ENCODE measurements at places on chromosomes 1 and 21.

DNA sequence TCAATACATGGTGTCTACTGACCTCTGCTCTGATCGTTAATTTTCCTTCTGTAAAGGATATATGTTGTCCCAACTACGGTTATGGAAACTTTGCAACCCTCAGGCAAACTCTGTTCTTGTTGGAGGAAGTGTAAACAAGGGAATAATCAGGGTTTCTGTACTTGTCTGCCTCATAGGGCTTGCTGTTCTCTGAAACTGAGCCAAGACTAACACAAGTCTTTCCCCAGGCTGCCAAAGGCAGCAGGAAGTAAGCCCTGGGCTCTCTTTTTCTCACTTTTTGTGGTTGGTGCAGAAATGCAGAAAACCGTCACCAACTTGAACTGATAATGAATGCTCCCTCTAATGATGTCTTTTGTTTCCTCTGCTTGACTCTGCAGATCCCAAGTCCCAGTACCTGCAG, 7.6 kb downstream of the CYP4X1 start:
- DNase-seq, result no peak

DNA sequence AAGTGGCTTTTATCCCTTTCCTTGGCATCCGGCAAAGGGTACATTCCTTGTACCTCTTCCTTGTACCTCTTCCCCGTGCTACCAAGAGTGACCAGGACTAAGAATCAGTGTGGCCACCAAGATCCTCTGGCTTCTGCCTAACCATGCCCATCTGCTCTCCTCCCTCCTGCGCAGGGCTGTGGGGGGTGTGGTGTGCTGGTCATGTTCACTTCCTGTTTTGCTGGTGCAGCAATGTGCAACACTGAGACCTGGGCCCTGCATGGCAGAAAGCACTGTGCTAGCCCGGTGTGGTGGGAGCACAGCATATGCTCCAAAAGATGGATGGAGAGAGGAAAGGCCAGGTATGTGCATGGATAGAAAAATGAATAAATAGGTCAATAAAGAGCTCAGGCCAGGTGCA, 33.3 kb upstream of the TENT5C start:
- peak; percentile 23 for DNase-seq

- DNase-seq, result no peak
These were observed 129.8 kb downstream of the CNIH3 start for GRCh38 chr1:224745924-224746323.

- no peak for DNase-seq
These were observed 29.6 kb upstream of the WASF2 start for GRCh38 chr1:27519331-27520258.

GRCh38 chr21:19468991-19469715, 1065.6 kb upstream of the TMPRSS15 start:
- no peak for DNase-seq

- no peak for DNase-seq
These were observed 68.0 kb downstream of the CACHD1 start for GRCh38 chr1:64537942-64538341.

DNA sequence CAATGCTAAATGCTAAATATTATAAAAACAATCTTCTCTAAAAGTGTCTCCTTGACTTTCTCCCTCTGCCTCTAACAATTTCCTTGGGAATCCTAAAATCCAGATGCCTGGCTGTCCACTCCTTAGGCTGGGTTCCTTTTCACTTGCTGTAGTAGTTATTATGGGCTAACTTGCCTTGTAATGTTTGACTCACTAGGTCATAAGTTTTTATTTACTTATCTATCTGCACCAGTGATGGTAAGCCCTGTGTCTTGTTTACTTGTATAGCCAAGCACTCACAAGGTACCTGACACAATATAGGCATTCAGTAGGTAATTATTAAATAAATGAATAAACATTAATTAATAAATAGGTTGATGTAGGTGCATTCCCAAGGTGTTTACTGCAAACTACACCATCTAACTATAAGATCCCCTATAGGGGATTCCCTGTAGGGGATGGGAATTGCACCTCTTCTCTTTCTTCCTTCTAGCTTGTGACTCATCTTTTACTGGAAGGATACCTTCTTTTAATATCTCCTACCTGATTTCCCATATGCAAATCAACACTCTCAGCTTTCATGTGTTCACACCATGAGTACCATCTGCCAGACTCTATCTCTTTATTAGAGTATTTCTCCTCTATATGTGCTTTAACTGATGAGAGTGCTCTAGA, 14.7 kb upstream of the CHIA start:
- no peak for DNase-seq

GRCh38 chr1:68107771-68108170, 57.3 kb upstream of the DIRAS3 start:
- DNase-seq, result no peak

GRCh38 chr1:27139980-27140379, 14.9 kb downstream of the SLC9A1 start:
- DNase-seq, result no peak

DNA sequence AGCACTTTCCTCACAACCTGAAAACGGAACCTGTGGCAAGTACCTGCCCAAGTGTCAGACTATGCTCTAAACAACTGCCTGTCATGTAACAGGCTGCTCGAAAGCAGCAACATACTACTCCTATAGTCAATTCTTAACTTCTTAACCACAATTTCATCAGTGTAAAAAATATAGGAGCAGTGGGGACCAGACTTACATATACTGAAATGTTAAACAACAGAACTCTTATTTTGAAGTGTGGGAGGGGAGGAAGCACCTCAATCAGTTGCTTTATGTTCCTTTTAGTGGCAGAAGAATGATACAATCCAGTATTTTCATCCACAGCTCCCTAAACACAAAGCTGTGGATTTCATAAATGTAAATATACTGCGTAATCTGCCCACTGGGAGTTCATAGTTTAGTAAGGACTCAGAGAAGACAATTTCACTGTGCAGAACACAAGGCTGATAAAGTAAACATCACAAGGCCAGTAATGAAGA, 44.2 kb downstream of the WLS start:
- DNase-seq, result no peak

Measured in CD4-positive, alpha-beta T cell (primary cell).